ENCODE measurements at places on chromosomes 4 and X.

DNA sequence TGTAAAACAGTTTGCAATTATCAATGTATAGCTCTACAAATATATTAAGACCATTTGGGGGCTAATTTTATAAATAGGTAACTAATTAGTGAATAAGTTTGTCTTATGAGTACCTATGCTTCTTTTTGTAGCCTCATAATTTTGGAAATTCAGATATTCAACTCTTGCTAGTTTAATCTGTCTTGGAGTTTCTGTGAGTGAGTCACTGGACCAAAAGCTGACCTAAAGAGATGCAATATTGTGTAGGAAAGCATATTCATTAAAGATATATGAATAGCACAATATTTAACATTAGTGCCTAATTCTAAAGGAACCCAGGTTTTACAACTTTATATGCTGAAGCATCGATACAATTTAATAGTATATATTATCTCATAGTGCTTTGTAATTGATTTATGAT, 161.3 kb upstream of the PCDH18 start:
- no peak for DNase-seq

- DNase-seq: no peak
Observed at GRCh38 chrX:148574237-148574973, 74.0 kb downstream of the AFF2 start.

DNA sequence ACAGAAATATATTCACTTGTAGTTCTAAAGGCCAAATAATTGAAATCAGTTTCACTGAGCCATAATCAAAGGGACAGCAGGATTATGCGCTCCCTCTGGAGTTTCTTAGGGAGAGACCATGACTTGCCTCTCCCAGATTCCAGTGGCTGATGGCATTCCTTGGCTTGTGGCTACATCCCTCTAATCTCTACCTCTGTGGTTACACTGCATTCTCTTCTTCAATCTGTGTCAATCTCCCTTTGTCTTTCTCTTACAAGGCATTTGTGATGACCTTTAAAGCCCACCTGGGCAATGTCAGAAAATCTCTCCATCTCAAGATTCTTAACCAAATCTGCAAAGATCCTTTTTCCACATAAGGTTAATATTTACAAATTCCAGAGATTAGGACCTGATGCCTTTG, 260.2 kb downstream of the UNC5C start:
- DNase-seq: no peak

DNA sequence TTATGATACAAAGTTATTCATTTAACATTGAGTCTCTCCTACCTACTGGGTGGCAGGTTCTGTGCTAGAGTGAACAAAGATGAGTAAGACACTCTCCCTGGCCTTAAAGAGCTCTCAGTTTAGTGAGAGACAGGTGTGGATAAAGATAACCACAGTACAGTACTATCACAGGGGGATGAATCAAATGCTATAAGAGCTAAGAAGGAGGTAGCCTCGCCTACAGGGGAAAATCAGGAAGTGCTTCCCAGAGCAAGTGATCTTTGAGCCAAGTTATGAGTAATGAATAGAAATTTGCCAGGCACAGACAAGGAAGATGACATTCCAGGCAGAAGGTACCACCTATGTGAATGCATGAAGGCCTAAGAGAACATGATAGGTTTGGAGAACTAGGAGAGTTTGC, 3.4 kb upstream of the IGBP1 start:
- no peak for DNase-seq

DNA sequence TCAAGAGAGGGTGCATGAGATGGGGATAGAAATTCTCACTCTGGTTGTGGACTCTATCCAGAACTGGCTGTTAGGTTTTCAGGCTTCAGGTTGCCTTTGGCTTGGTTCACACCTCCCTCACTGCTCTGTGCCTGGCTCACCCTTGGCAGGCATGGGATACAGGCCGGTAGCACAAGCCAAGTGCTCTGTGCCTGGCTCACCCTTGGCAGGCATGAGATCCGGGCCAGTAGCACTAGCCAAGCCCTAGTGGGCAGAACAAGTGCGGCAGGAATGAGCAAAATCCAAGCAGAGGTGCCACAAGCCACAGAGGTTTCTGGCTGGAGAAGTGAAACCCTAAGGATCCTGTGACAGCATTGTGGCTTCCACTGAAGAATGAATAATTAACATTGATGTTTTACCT, 1642.3 kb downstream of the C4orf33 start:
- DNase-seq: no peak

DNA sequence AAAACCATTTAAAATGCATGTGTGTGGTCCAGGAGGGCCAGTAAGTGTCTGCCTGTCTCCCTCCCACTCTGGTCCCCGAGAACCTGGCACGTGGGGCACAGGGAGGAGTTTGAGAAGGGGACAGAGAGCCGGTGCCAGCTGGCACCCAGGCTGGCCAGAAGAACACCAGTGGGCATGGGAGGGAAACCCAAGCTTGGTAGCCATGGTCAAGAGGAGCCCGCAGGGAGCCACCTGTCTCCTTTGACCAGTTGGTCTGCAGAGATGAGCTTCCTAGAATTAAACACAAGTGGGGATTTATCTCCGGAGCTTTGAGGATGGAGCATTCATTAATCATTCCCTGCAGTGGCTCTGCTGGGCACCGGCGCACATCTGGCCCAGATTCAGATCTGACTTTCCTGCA, 41.6 kb downstream of the HMX1 start:
- DNase-seq: no peak

GRCh38 chr4:101279377-101279871, 67.9 kb downstream of the PPP3CA start:
- no peak for DNase-seq

DNA sequence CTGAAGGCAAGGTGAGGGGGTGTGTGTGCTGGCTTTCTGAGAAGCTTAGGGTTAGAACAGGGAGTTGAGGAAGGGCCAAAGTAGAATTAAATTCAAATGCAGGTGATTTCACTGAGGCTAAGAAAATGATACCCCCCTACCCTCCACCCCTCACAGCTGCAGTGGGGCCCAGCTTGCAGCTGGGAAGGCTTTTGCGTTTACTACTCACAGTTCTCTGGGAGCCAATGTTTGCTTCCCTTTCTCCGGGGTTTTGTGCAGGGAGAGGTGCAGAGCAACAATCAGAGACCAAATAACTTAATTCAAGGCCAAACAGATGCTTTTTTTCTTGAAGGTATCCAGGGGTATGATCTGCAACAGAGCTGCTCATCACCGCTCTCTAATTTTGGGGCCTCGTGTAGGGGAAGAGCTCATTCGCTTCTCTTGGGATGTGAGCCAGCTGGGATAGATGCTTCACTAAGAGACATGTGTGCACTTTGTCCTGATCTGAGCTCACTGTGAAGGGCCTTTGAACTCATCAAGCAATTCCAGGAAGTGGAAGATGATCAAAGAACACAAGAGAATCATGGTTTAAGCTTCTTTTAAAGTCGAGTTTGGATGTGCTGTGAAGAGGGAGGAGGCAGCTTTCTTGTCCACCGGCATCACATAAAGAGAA, 122.7 kb upstream of the C1GALT1C1 start:
- DNase-seq: no peak

GRCh38 chr4:79949178-79949577, 123.9 kb downstream of the ANTXR2 start:
- no peak for DNase-seq

DNA sequence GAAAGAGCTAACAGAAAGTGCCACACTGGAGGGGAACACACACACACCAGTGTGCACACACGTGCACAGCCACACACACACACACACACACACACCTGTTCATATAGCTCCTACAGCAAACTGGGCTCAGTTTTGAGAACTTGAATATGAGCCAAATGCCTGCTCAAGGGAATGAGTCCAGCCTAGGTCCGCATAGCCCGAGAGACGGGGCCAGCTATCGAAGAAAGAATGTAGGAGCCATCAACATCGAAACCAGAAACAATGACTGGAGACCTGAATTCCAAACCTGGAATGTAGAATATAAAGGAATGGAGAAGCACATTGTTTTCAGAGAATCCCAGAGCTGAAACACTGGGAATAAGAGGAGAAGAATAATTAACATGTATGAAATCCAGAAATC, 37.6 kb upstream of the ERVMER34-1 start:
- DNase-seq: no peak

DNA sequence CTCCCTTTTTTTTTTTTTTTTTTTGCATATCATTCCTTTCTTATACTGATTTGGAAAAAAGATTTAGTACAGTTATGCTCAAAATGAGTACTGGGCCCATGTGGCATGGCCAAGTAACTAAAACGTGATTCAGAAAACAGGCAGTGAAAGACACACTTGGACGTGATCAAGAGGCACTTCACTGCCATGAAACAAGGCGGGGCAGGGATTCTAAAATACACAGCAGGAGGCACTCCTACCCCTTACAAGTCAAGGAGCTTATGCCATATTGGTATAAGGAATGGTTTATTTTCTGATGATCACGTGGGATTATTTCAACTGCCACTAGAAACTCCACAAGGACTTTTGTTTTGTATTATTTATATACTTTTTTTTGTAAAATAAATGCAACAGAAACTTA, 72.0 kb downstream of the CHST7 start:
- no peak for DNase-seq

GRCh38 chrX:49184294-49185281, 1.6 kb downstream of the PRICKLE3 start:
- DNase-seq: no peak

DNA sequence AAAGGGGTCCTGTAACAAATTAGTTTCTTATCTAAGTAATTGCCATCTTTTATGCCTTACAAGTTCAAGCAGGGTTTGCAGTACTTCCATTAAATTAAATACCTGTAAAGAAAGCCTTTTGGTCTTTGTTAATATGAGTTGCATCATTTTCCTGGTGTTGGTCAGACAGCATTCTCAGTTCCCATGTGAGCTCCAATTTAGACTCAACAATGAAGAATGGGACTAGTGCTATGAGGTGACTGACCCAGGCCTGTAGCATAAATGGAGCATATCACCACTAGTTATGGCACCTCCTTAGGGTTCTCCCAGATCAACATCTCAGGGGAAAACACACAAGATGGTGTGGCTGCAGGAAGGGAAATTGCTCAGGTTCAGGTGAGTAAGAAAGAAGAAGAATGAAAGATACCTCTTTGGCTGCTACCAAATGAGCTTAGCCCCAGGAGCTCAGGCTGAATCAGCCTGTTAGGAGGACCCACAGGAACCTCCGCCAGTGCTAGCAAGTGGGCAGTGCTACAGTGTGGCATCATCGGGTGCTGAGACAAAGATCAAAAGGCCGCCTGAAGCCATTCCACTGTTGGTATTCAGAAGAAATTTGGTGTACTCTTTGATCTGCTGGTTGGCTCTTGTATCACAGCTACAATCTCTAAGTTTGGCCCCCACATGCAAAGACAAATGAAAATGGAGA, 1.8 kb downstream of the TTC29 start:
- DNase-seq: no peak

DNA sequence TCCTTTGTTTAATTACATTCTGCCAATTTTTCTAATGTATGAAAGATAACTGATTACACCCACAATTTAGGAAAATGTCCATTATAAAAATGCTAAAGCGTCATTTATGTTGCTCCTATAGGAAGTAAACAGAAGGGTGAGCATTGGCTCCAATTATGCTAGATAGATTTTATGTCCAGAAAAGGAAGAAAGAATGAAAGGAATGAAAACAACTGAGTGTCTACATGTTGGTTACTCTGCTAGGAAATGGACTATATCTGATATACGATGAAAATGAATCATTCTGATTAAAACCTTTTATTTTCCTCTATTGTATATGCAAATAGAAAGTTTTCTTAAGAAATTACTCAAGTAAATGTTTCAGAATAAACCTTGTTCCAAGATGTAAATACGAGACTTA, 1.6 kb downstream of the ENAM start:
- no peak for DNase-seq

GRCh38 chr4:177964693-177965168, 522.5 kb upstream of the AGA start:
- no peak for DNase-seq

- DNase-seq: no peak
Observed at GRCh38 chrX:128165884-128166408, 113.7 kb upstream of the ACTRT1 start.

GRCh38 chr4:4843635-4844291, 15.7 kb upstream of the MSX1 start:
- no peak for DNase-seq

DNA sequence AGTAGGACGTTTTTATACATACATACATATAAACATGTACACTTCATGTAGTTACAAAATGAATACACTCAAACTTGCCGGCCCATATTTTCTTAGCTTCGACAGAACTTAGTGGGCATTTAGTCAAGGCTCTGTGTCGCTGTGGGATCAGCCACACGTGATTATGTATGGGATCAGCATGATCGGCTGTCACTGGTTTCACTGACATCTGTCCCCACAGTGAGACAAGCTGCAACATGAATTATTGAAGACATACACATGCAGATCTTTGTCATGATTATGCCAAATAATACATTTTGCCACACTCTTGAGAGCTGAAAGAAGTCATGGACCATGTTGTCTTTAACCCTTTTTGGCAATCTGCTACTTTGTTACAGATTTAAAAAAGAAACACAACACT, 38.2 kb upstream of the NAA11 start:
- DNase-seq: no peak

GRCh38 chr4:144646523-144647094, 653 bp downstream of the HHIP start:
- peak; percentile 53 for DNase-seq

DNA sequence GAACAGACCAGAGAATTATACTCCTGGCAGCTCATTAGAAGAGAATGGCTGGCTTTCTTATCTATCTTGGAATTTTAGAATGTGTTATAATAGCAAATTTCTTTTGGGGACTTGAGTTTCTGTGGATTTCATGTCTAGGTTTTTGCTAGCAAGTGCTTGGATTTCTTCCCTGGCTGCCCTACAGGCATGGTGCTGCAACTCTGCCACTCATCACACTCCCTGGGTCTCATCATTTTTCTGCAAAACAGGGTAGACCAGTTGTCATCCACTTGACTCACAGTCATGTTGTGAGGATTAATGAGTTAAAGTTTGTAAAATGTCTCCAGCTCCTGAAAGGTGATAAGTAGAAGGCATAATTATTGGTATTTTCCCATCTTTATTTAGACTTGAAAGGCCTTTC, 60.7 kb upstream of the LCORL start:
- DNase-seq: no peak

- DNase-seq: no peak
Observed at GRCh38 chrX:132791714-132792113, 166.7 kb downstream of the HS6ST2 start.

GRCh38 chrX:152928761-152929400, 31.0 kb downstream of the ZNF185 start:
- no peak for DNase-seq

- no peak for DNase-seq
Observed at GRCh38 chrX:12892716-12893115, 13.7 kb upstream of the TLR8 start.

- DNase-seq: no peak
Observed at GRCh38 chr4:153639833-153640802, 44.0 kb upstream of the TLR2 start.

- no peak for DNase-seq
Observed at GRCh38 chr4:69668680-69669079, 15.6 kb upstream of the UGT2A1 start.

DNA sequence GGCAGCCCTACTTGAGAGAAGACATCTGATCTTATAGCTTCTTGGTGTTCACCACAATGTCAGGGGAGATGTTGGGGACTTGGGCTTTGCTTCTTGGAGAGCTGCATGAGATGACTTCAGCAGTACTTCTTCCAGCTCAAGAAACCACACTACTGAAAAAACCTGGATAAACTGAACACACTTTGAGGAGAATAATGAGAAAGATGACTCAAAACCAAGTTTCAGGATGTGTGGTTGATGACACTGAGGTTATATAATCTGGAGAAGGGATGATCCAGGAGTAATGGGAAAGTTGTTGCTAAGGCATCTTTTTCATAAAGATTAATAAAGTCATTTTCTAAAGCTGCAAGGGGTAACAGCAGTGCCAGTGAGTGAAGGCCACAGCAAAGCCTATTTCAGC, 58.4 kb upstream of the PNPLA4 start:
- no peak for DNase-seq

GRCh38 chrX:150094996-150095395, 156.7 kb upstream of the EOLA2 start:
- no peak for DNase-seq
